ENCODE measurements at places on chromosomes 7 and 10. TPM values are rescaled to one million over a fixed set of nuclear protein-coding genes. Genes with fewer than 3 reads are reported as not detected.

GRCh38 chr10:114571316-114571999 lies 86.6 kb downstream of the ABLIM1 start:
- H3K4me3 ChIP-seq, result no peak overlapping the region
- H3K4me1 ChIP-seq, result no peaks in the 10 kb centered on the region
- DNase-seq, result no peak
- no peaks in the 10 kb centered on the region for H3K27me3 ChIP-seq
- H3K36me3 ChIP-seq, result no peaks in the 10 kb centered on the region

LIPF gene
- not detected for total RNA-seq

VWDE gene
- 0.43 TPM for total RNA-seq

DNA sequence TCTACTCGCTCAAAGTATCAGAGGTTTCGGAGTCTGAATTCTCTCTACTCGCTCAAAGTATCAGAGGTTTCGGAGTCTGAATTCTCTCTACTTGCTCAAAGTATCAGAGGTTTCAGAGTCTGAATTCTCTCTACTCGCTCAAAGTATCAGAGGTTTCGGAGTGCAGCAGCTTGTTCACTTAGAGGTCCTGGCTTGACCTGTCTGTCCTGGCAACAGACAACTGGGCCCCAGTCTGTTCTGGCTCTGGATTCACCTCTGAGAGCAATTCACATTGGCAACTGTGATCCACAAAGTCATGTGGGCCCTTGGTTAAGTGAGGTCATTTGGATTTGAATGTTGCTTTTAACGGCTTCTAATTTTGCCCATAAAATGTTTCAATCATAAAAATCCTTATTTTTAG lies 63.9 kb upstream of the ST8SIA6 start:
- peaks cover 3% of the 10 kb centered on the region for H3K36me3 ChIP-seq
- no peak for DNase-seq
- peaks cover under 1% of the 10 kb centered on the region for H3K4me1 ChIP-seq

- H3K36me3 ChIP-seq, result no peaks in the 10 kb centered on the region
- peaks cover 5% of the 10 kb centered on the region for H3K27me3 ChIP-seq
- no peak for DNase-seq
- no peak overlapping the region for H3K4me3 ChIP-seq
- peaks cover 10% of the 10 kb centered on the region for H3K4me1 ChIP-seq
- H3K27ac ChIP-seq, result no peak overlapping the region
These were observed 56.2 kb upstream of the JCAD start for GRCh38 chr10:30115626-30115940.

WDR86 gene
- total RNA-seq, result 0.53 TPM

DNA sequence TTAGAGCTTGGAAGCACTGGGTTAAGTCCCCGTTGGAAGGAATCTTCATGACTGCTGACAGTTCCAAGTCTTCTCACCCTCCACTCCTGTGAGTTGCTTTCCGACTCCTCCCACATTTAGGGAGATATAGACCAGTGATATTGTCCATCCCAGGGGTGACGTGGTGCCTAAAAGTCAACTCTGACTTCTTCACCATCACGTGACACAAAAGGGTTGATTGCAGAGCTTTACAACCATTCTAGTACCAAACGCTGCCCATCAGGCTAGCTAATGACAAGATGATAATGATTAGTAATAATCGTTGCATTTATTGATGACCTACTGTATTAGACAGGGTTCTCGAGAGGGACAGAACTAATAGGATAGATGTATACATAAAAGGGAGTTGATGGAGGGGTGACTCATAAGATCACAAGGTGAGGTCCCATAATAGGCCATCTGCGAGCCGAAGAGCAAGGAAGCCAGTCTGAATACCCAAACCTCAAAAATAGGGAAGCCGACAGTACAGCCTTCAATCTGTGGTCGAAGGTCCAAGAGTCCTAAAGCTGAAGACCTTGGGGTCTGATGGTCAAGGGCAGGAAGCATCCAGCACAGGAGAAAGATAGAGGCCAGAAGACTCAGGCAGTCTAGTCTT lies 85.3 kb upstream of the CARD11 start:
- peaks cover 3% of the 10 kb centered on the region for H3K36me3 ChIP-seq
- H3K27ac ChIP-seq, result no peak overlapping the region
- no peak for DNase-seq
- peaks cover 5% of the 10 kb centered on the region for H3K27me3 ChIP-seq
- no peaks in the 10 kb centered on the region for H3K4me1 ChIP-seq

DNA sequence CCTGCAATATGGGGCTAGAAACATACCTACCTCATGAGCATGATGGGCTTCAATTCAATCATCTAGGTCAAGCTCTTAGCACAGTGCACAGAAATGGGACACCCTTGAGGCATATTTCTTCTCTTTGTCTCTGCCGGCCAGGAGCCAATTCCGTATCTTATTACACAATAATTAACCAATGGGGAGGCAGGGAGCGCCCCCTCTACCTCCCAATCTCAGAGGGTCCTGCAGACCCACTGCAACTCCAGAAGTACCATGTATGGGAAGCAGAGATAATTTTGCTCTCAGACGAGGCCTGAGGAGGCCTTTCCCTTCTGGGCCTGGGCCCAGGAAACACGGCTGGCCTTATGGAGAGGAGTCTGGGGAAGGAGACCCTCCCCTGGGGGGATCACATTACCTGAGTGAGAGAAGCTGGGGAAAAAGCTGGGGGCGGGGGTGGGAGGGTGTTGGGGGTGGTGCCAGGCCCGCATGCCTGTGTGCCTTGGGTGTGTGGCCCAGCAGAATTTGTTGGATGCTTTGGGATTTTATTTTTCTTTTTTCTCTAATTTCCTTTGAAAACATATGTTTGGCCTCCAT lies 155.5 kb downstream of the UBE2H start:
- no peaks in the 10 kb centered on the region for H3K36me3 ChIP-seq
- H3K27me3 ChIP-seq, result no peaks in the 10 kb centered on the region
- H3K27ac ChIP-seq, result no peak overlapping the region

LAMB1 gene
- total RNA-seq, result 0.10 TPM

- no peak overlapping the region for H3K4me3 ChIP-seq
- peaks cover 11% of the 10 kb centered on the region for H3K27me3 ChIP-seq
- H3K36me3 ChIP-seq, result no peaks in the 10 kb centered on the region
- DNase-seq, result no peak
- no peak overlapping the region for H3K27ac ChIP-seq
These were observed 19.1 kb upstream of the OPALIN start for GRCh38 chr10:96377816-96378294.

DNA sequence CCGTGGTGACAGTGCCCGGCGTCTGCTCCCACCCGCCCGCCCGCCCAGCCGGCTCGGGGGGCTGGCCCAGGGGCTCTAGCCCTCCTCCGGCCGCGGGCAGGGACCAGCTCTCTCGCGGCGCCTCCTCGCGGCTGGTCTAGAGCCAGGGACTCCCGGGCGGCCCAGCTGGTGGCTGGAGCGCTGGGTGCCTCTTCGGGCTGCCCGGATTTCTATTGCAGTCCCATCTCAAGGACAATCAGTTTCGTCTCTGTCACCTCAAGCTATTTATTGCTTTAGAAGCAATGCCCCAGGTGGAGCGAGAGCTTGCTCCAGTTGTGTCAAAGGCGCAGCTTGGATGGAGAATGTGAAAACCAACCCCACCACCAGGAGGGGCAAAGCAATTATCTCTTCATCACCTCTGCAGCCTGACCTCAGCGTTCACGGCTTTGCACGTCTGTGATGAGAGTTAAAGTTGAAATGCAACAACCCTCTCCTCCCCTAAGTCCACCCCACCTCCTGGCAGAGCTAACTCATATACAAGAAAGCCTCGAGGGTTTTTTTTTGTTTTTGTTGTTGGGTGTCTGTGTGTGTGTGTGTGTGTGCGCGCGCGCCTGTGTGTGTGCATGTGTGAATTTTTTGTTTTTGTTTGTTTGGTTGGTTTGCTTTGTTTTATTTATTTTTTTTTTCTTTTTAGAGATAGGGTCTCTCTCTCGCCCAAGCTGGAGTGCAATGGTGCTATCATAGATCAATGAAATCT lies at the start of gene ITGA8:
TSS of gene ITGA8 (minus strand) at position 24 of the 736 bp plus-strand sequence. CDS start 151 bp downstream, outside the sequence.
- no peaks in the 10 kb centered on the region for H3K36me3 ChIP-seq
- H3K27me3 ChIP-seq, result peaks cover 63% of the 10 kb centered on the region
- no peak within 1 kb of the TSS for H3K27ac ChIP-seq
- H3K4me3 ChIP-seq, result peak within 1 kb of the TSS; percentile 54
- H3K4me1 ChIP-seq, result peaks cover 5% of the 10 kb centered on the region
- no peak for DNase-seq

- no peaks in the 10 kb centered on the region for H3K36me3 ChIP-seq
- H3K4me1 ChIP-seq, result no peaks in the 10 kb centered on the region
- no peak overlapping the region for H3K27ac ChIP-seq
These were observed 107.1 kb downstream of the C10orf90 start for GRCh38 chr10:126563361-126563760.

TAS2R38 gene
- not detected for total RNA-seq

FAM13C gene
- not detected for total RNA-seq

TMEM176B gene
- total RNA-seq, result not detected

ABCA13 gene
- not detected for total RNA-seq

JCAD gene
- total RNA-seq, result 0.05 TPM

PDZD7 gene
- 0.44 TPM for total RNA-seq
